ENCODE measurements at places on chromosomes 7 and 10. TPM values are rescaled to one million over a fixed set of nuclear protein-coding genes. Genes with fewer than 3 reads are reported as not detected.

MDFIC gene
- total RNA-seq: 17.2 TPM

- no peak overlapping the region for H3K4me3 ChIP-seq
- DNase-seq: no peak
- no peaks in the 10 kb centered on the region for H3K36me3 ChIP-seq
- H3K27me3 ChIP-seq: no peaks in the 10 kb centered on the region
- no peak overlapping the region for H3K27ac ChIP-seq
Measured at GRCh38 chr7:16402091-16402490, 19.2 kb downstream of the CRPPA start.

ATOH7 gene
- total RNA-seq: not detected

- H3K27me3 ChIP-seq: no peaks in the 10 kb centered on the region
- no peak for DNase-seq
- H3K36me3 ChIP-seq: no peaks in the 10 kb centered on the region
- H3K4me1 ChIP-seq: no peaks in the 10 kb centered on the region
- H3K4me3 ChIP-seq: no peak overlapping the region
Measured at GRCh38 chr10:20839141-20839540, 58.0 kb downstream of the NEBL start.

- no peak overlapping the region for H3K4me3 ChIP-seq
- no peaks in the 10 kb centered on the region for H3K27me3 ChIP-seq
- no peaks in the 10 kb centered on the region for H3K4me1 ChIP-seq
- no peak overlapping the region for H3K27ac ChIP-seq
- no peak for DNase-seq
- H3K36me3 ChIP-seq: no peaks in the 10 kb centered on the region
Measured at GRCh38 chr7:17709599-17709998, 230.7 kb downstream of the SNX13 start.

- DNase-seq: no peak
- no peak overlapping the region for H3K4me3 ChIP-seq
- H3K27ac ChIP-seq: no peak overlapping the region
- H3K36me3 ChIP-seq: no peaks in the 10 kb centered on the region
- no peaks in the 10 kb centered on the region for H3K4me1 ChIP-seq
Measured at GRCh38 chr7:110027385-110027784, 1063.5 kb upstream of the LRRN3 start.

DNA sequence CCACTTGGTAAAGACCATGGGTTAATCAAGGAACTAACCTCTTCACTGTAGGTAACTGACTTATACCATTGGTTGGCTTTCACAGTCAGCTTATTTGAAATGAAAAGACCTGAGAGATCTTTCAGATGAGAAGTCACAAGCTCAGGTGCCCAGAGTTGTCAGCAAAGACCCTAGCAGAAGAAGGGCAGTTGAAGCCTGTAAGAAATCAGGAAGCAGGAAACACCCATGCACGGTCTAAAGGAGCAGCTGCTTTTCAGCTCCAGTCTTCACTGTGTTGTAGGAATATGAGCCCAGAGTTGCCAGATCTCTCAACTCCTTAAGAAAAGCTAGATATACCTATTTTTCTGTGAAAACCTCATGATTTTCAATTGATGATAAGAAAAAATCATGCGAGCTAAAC is 130.0 kb downstream of the ARID5B start:
- H3K36me3 ChIP-seq: no peaks in the 10 kb centered on the region
- H3K27me3 ChIP-seq: no peaks in the 10 kb centered on the region
- H3K4me3 ChIP-seq: no peak overlapping the region

USP54 gene
- 79.6 TPM for total RNA-seq

ADCYAP1R1 gene
- 0.14 TPM for total RNA-seq

- DNase-seq: no peak
- H3K27ac ChIP-seq: no peak overlapping the region
- H3K27me3 ChIP-seq: no peaks in the 10 kb centered on the region
- H3K36me3 ChIP-seq: no peaks in the 10 kb centered on the region
- no peaks in the 10 kb centered on the region for H3K4me1 ChIP-seq
- no peak overlapping the region for H3K4me3 ChIP-seq
Measured at GRCh38 chr7:42222125-42222524, 14.9 kb downstream of the GLI3 start.

GRCh38 chr7:34296663-34297062 is 361.4 kb upstream of the NPSR1 start:
- no peak overlapping the region for H3K27ac ChIP-seq
- H3K36me3 ChIP-seq: no peaks in the 10 kb centered on the region
- H3K4me1 ChIP-seq: no peaks in the 10 kb centered on the region

- no peak overlapping the region for H3K4me3 ChIP-seq
- H3K4me1 ChIP-seq: no peaks in the 10 kb centered on the region
- no peaks in the 10 kb centered on the region for H3K36me3 ChIP-seq
- H3K27ac ChIP-seq: no peak overlapping the region
Measured at GRCh38 chr10:109454691-109455090, 468.6 kb downstream of the XPNPEP1 start.

DNA sequence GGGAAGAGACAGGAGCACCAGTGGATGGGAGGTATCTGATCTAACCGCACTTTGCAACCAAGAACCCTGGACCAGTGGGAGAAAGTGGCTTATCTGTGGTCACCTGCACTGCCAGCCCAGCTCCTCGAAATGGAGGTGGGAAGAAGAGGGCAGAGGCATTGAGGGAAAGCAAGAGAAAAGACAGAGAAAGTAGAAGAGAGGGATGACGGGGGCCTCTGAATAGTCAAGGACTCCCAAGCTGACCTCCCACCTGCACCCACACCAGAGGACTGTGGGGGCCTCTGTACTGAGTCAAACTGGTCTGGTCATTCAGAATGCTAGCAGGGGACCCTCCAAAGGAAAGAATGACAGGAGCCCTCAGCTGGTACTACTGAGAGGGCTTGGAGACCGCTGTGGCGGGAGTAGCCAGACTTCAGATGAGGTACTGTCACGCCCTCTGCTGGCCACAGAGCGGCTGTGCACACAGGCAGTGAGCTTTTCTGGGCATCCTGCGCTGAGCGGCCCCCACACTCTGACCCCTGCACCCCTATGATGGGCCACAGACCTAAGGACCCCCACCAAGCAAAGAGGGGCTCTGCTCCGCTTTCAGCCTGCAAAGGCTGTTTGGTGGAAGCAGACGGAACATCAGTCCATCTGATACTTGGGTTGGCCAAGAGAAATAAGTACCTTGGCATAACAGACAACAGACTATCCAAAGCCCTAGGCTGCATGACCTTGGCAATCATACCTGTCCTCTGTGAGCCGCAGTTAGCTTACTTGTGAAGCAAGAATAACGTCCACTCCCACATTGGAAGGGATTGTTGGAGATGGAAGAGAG is 112.9 kb downstream of the COL13A1 start:
- no peak overlapping the region for H3K27ac ChIP-seq
- DNase-seq: peak; percentile 75
- no peak overlapping the region for H3K4me3 ChIP-seq
- no peaks in the 10 kb centered on the region for H3K27me3 ChIP-seq
- no peaks in the 10 kb centered on the region for H3K36me3 ChIP-seq

PLOD3 gene
- 52.5 TPM for total RNA-seq

DNA sequence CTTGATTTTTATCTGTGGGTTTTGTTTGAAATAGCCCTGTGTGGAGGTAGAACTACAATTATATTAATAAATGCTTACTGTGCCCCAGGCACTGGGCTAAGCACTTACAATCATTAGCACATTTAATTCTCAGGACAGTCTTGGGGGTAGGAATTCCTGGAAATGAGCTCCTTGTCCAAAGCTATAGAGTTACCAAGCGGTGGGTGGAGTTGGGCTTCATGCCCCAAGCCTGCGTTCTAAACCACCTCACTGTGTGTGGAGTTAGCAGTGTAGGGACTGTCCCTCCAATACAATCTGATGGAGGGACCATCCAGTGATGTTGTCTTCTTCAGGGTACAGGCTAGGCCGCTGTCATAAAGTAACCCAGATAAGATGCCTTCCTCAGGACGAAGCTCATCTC is 49.7 kb downstream of the PALD1 start:
- H3K4me3 ChIP-seq: no peak overlapping the region
- H3K27ac ChIP-seq: no peak overlapping the region
- H3K36me3 ChIP-seq: no peaks in the 10 kb centered on the region
- no peak for DNase-seq
- no peaks in the 10 kb centered on the region for H3K27me3 ChIP-seq

FGFR2 gene
- total RNA-seq: 49.7 TPM

- no peak overlapping the region for H3K27ac ChIP-seq
- no peaks in the 10 kb centered on the region for H3K27me3 ChIP-seq
- H3K36me3 ChIP-seq: no peaks in the 10 kb centered on the region
- H3K4me1 ChIP-seq: no peaks in the 10 kb centered on the region
Measured at GRCh38 chr7:29885626-29886025, 79.3 kb downstream of the WIPF3 start.

DNA sequence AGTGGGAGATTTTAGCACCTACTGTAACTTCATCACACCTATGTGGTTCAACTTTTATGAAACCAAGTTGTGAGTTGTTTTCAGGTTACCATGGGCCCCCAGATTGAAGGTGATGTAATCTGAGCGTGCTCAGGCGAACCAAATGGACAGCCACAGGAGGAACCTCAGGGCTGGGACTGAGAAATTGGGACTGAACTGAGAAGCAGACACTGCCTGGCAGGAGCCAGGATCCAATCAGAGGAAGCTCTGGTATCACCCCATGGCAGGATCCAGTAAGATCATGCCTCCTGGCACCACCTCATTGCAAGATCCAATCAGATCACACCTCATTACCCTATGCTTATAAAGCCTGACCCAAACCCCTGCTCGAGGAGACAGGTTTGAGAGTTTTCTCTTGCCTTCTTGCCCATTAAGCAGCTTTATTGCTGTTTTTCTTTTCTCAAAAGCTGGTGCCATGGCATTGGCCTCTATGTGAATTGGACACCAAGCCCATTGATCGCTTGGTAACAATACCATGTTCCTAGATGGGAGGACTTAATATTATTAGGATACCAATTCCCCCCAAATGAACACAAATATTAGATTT is 43.2 kb upstream of the GDF10 start:
- H3K4me1 ChIP-seq: no peaks in the 10 kb centered on the region
- H3K27me3 ChIP-seq: no peaks in the 10 kb centered on the region
- no peak overlapping the region for H3K4me3 ChIP-seq
- H3K27ac ChIP-seq: no peak overlapping the region

GRCh38 chr10:27464993-27465392 is 39.1 kb upstream of the RAB18 start:
- no peak for DNase-seq
- H3K27ac ChIP-seq: no peak overlapping the region
- H3K36me3 ChIP-seq: no peaks in the 10 kb centered on the region
- H3K4me3 ChIP-seq: no peak overlapping the region
- no peaks in the 10 kb centered on the region for H3K4me1 ChIP-seq
- H3K27me3 ChIP-seq: no peaks in the 10 kb centered on the region

All from prostate gland (tissue), 2 donors.